ENCODE measurements at places on chromosomes 4 and X. TPM values are rescaled to one million over a fixed set of nuclear protein-coding genes. Genes with fewer than 3 reads are reported as not detected.
A peak's percentile ranks its signal among the peaks of the same experiment; 100 is the strongest.

The TENM3 gene
- polyA plus RNA-seq = 19.1 TPM

The HSFX1 gene
- not detected for polyA plus RNA-seq

The PPP4R3C gene
- polyA plus RNA-seq = not detected

The GUCY1A1 gene
- polyA plus RNA-seq = not detected

The CFI gene
- not detected for polyA plus RNA-seq

The FGFBP2 gene
- polyA plus RNA-seq = 0.37 TPM

DNA sequence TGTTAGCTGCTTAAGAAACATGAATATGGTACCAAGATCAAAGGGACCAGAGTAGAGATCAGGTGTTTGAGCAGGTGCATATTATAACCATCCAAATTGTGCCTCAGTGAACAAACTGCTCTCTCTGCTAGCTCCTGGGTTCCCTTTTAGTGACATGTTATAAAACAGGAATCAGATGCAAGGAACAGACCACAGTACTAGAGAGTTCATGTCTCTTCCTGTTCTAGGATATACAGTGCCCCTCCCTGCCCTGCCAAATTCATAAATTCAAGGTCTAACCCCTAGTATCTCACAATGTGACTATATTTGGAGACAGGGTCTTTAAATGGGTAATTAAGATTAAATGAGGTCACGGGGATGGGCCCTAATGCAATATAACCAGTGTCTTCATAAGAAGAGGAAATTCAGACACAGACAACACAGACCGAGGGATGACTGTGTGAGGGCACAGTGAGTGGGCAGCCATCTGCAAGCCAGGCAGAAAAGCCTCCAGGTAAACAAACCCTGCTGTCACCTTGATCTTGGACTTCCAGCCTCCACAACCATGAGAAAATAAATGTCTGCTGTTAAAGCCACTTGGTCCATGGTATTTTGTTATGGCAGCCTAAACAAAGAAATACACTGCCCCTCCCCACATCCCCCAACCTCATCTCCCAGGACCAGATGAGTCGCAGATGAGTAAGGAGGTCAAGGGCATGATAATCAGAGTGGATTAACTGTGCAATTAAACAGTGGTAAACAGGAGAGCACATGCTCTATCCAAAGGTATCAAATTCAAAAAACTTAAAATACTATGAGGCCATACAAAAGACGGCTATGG lies 82.5 kb downstream of the RBM47 start:
- H3K36me3 ChIP-seq = peaks cover 22% of the 10 kb centered on the region
- H3K27me3 ChIP-seq = no peaks in the 10 kb centered on the region
- H3K4me1 ChIP-seq = peaks cover 10% of the 10 kb centered on the region
- no peak for DNase-seq

DNA sequence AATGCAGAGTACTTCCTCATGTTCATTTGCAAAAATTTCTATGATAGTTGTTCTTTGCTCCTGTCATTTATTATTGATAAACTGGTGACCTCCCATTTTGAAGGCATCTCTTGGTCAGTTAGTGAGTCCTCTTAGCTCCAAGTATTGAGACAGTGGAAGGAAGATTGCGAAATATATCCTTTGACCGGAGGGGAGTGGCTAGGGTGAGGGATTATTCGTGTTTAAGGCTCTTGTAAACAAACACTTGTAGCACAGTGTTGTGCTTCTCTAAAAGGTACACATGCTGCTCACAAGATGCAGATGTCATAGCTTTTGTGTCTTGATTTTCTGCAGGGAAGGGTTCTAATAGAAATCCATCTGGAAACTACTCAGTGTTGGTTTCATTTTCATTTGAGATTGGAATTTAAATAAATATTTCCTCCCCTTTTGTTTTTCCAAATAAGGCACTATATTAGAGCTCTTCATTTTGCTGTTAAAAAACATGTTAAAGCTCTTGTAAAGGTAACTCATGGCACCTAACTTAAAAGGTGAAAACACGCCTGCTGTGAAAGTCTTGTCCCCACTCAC lies 21.8 kb downstream of the TXLNG start:
- H3K27ac ChIP-seq = no peak overlapping the region
- DNase-seq = no peak
- no peaks in the 10 kb centered on the region for H3K27me3 ChIP-seq
- no peak overlapping the region for H3K4me3 ChIP-seq

DNA sequence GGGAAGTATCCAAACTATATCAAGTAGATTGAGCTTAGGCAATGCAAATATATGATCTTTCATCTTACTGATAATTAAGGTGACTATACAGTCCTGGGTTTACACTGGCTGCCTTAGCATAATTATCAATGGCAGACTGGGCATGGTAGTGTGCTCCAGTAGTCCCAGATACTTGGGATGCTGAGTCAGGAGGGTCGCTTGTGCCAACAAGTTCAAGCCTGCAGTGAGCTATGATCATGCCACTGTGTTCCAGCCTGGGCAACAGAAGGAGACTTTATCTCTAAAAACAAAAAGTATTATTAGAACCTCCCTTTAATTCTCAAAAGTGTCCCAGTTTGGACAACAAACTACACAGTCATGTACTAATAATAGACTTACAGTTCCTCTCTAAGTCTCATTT lies 99.4 kb upstream of the RASGEF1B start:
- no peak for DNase-seq
- no peak overlapping the region for H3K4me3 ChIP-seq
- peaks cover 24% of the 10 kb centered on the region for H3K4me1 ChIP-seq
- H3K27me3 ChIP-seq = no peaks in the 10 kb centered on the region

- no peaks in the 10 kb centered on the region for H3K36me3 ChIP-seq
- no peaks in the 10 kb centered on the region for H3K27me3 ChIP-seq
- H3K4me1 ChIP-seq = no peaks in the 10 kb centered on the region
- no peak overlapping the region for H3K4me3 ChIP-seq
These were observed 516.8 kb upstream of the ADGRL3 start for GRCh38 chr4:60683357-60683756.

DNA sequence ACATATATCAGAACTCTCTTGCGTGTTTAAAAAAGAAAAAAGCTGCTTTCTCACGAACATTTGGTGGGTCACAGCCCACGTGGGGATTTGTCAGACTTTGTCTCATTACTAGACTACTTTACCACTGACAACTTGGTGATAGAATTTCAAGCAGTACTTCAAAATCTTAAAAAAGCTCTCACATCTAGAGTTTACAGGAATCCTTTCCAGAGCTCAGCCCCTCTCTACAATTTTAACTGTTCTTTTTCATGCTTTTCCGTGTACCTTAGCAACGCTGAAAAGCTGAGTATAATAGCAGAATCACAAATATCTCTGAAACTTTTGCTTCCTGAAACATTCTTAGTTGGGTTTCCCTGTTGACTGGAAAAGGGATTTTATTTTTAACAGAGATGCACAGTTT lies 50.2 kb downstream of the SMAD1 start:
- H3K27me3 ChIP-seq = no peaks in the 10 kb centered on the region
- DNase-seq = no peak
- no peaks in the 10 kb centered on the region for H3K36me3 ChIP-seq
- H3K4me3 ChIP-seq = no peak overlapping the region
- H3K27ac ChIP-seq = no peak overlapping the region

DNA sequence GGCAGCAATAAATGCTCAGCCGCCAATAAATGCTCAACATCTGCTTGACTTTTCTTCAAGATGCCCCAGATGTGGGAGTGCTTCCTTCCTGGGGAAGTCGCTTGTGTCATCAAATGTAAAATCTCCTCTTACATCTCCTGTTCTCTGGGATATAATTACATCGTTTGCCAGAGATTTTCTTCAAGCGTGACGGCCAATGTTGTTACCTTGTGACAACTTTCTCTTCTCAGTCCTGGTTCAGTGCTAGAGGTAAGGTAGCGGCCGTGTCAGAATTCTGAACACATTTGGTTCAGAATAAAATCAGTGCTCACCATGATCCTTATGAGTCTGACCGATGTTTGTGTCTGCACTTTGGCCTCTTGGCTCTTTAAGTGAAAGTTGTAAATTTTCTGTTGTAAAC lies 102.5 kb downstream of the ASMT start:
- no peak overlapping the region for H3K27ac ChIP-seq
- H3K4me1 ChIP-seq = no peaks in the 10 kb centered on the region
- no peaks in the 10 kb centered on the region for H3K36me3 ChIP-seq
- no peaks in the 10 kb centered on the region for H3K27me3 ChIP-seq
- no peak overlapping the region for H3K4me3 ChIP-seq

DNA sequence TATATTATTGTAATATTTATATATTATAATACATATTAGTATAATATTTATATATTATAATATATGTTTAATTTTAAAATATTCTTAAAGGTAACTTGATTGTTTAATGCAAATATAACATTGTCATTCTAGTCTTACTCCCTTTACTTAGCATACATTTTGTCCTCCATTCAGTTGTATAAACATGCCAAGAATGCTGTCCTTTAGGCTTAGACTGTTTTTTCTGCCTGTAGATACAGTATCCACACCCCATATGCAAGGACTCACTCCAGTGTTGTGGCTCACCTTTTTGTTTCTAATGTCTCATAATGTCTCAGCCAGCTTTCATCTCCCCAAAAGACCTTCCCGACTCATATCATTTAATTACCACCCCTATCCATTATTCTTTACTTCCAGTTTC lies 2110.0 kb downstream of the PCDH7 start:
- no peaks in the 10 kb centered on the region for H3K4me1 ChIP-seq
- H3K36me3 ChIP-seq = peaks cover 19% of the 10 kb centered on the region
- H3K27ac ChIP-seq = no peak overlapping the region
- H3K4me3 ChIP-seq = no peak overlapping the region
- no peaks in the 10 kb centered on the region for H3K27me3 ChIP-seq

- H3K36me3 ChIP-seq = no peaks in the 10 kb centered on the region
- no peak overlapping the region for H3K27ac ChIP-seq
- H3K27me3 ChIP-seq = no peaks in the 10 kb centered on the region
- DNase-seq = no peak
These were observed 1819.2 kb upstream of the ADGRL3 start for GRCh38 chr4:59380841-59381366.

DNA sequence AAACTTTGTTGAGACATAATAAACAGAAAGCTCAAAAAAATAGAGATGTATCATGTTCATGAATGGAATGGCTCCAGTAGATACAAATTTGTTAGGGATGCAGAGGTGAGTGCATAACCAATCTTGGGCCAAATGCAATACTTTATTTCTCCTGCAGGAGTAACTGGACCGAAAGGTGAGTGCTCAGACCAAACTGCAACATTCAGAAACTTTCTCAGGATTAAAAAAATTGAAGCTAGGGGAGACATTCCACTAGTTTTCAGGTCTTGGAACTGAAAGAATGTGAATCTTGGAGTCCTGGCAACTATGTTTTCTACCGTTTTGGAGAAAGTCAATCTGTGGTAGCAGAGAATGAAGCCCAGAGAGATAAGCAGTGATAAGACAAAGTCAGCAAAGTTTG lies 21.2 kb upstream of the LCORL start:
- no peak overlapping the region for H3K4me3 ChIP-seq
- H3K27me3 ChIP-seq = no peaks in the 10 kb centered on the region
- no peaks in the 10 kb centered on the region for H3K36me3 ChIP-seq

DNA sequence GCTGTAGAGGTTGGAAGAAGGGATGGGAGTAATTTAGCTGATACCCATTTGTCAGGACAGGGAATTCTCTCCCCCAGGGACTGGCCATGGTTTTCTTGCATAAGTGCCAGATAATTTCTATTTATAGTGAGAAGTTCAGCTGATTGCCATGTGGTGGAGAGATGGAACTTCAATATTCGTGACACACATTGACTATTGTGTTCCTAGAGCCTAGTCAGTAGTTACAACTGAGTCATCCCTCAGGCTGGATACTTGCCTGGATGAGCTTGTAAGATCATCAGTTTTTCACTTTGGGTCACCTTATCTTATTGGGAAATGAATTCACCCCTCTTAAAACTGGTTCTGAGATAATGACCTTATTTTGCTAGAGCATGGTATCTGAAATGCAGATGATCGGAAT lies 32.2 kb downstream of the CFAP299 start:
- H3K36me3 ChIP-seq = peaks cover 8% of the 10 kb centered on the region
- no peak for DNase-seq
- no peaks in the 10 kb centered on the region for H3K4me1 ChIP-seq
- H3K4me3 ChIP-seq = no peak overlapping the region

GRCh38 chr4:30945586-30945985 lies 225.4 kb downstream of the PCDH7 start:
- H3K4me1 ChIP-seq = no peaks in the 10 kb centered on the region
- no peak overlapping the region for H3K4me3 ChIP-seq
- no peaks in the 10 kb centered on the region for H3K36me3 ChIP-seq
- no peaks in the 10 kb centered on the region for H3K27me3 ChIP-seq
- DNase-seq = peak; percentile 23
- no peak overlapping the region for H3K27ac ChIP-seq

DNA sequence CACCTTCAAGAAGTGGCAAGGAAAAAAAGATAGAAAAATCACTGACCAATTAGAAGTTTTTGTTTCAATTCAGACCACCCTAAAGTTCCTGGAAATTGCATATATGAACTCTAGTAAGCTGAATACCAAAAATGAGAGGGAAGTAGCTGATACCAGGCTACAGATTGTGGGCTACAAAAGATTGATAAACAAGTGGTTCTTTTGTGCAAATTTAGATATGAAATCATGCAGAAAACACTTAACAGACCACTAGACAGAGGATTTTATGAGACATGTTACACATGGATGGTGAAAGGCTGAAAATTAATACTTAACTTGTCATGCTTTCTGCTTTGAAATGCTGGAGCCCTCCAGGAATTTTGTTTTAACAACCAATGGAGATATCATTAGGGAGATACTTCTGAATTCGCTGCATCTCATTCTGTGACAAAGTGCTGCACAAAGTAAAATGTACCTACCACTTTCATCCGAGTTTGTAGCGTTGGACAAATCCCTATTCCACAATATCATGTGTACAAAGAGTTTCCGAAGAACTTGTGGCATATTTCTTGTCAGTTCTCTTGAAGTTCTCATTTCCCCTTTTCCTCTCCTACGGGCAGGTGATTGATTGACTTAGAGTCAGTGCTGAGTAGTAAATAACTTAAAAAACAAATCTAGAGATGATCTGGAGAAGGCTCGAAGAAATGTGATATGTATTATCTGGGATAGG lies 235.0 kb downstream of the PALLD start:
- H3K4me3 ChIP-seq = no peak overlapping the region
- H3K36me3 ChIP-seq = no peaks in the 10 kb centered on the region
- DNase-seq = no peak
- H3K27me3 ChIP-seq = no peaks in the 10 kb centered on the region
- H3K4me1 ChIP-seq = peaks cover 20% of the 10 kb centered on the region
- H3K27ac ChIP-seq = no peak overlapping the region

DNA sequence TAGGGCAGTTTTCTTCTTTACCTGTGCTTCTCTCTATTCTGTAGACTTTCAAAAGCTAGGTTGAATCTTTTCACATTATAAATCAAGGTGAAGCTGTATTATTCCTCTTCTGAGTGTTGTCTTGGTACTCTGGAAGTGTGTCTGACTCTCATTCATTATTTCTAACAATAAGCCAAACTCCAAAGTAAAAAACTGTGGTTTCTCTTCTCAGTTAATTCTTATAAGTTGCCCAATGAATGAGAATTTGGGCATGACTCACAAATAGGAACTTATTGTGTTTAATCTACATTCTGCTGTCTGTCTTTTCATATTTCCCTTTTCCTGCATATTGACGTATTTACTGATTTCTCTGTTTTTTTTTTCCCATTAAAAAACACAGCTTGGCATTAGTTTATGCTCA lies 714.5 kb downstream of the CCSER1 start:
- no peaks in the 10 kb centered on the region for H3K27me3 ChIP-seq
- DNase-seq = no peak
- H3K36me3 ChIP-seq = no peaks in the 10 kb centered on the region
- H3K4me3 ChIP-seq = no peak overlapping the region
- no peak overlapping the region for H3K27ac ChIP-seq

- no peak overlapping the region for H3K27ac ChIP-seq
- H3K36me3 ChIP-seq = no peaks in the 10 kb centered on the region
- H3K4me1 ChIP-seq = no peaks in the 10 kb centered on the region
- H3K27me3 ChIP-seq = no peaks in the 10 kb centered on the region
- no peak overlapping the region for H3K4me3 ChIP-seq
These were observed 103.6 kb downstream of the ENOX2 start for GRCh38 chrX:130799393-130799792.

Measured in GM23338 (cell line).